ENCODE measurements at places on chromosomes 1 and 21.

GRCh38 chr1:64196074-64196870 lies 7.2 kb upstream of the UBE2U start:
- no peak for DNase-seq

DNA sequence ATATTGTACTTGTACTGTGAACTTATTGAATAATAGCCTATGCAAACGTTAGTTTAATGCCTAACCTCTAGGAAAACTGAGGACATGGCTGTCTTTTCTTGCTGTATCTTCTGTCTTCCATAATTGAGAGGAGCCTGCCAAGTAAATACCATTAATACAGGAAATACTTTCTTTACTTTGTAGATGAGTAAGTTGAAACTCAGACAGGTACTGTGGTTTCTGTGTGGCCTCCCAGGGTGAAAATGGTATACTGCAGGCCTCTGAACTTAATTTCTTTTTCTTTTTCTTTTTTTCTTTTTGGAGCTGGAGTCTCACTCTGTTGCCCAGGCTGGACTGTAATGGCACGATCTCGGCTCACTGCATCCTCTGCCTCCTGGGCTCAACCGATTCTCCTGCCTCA lies 208.8 kb upstream of the ADGRL4 start:
- DNase-seq = no peak

DNA sequence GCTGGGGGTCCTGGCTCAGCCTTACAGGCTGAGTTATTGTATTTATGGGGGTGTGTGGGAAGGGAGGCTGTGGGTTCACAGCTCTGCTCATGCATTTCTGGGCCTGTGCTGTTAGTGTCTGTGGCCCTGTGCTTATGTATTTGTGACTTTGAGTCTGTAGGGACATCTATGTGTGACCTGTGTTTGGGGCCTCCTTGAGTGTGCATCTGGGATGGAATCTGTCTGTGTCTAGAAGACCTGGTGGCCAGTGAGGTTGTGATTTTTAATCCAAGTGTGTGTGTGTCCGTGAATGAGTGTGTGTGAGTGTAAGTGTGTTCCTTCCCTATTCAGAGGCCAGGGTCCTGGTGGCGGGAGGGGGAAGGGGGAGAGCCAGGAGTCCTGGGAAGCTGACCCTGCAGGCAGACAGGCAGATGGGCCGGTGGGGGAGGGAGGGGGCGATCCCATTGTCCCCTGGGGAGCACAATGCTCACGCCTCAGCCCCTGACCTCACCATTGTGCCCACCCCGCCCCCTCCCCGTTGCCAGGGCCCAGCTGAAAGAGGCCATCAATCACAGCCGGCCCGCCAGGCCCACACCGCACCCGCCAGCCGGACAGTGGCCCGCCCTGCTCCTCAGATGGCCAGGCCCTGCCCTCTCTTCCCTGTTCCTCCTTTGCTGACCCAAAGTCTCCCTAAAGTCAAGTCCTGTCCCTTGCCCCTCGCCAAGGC lies 19.6 kb downstream of the SLC27A3 start:
- no peak for DNase-seq

DNA sequence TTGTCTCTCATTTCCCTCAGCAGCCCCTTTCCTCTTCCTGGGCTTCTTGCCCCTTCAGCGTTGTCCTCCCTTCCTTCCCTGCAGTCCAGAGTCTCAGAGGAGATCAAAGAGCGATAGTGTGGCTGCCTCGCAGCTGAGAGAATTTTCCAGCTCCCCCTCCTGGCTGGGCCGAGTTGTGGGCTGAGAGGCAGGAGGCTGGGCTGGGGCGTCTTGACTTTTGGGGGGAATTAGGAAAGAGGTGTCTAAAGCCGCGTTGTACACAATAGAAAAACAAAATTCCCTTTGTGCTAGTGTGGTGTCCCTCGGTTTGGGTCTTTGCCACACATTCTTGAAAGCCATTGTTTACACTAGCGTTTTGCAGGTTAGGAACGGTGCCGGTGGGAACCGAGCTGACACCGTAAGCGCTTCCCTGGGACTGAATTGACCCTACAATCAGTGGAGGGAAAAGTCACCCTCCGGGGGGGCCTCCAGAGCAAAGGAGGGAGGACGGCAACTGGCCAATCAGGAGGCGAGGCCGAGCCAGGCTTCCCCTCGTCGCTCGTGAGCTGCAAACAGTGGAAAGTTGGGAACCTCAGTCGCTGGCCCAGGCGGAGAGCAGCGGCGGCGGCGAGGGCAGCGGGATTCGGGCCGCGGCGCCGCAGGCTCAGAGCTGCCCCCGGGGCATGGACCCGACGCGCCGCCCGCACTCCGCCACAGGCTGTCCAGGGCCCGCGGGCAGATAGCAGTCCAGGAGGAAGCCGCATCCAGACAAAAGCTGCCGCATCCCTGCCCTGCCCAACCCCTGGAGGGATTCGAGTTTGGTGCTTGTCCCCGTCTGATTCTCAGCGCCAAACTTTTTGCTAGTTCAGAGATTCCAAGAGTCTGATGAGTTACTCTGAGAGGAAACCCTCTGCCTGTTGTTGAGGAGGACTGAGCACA lies at the start of gene HMCN1:
HMCN1 (plus strand) TSS at position 574 of the 918 bp plus-strand sequence. CDS start 389 bp downstream, outside the sequence.
- DNase-seq = no peak

GRCh38 chr1:218304281-218305039 lies 19.4 kb downstream of the RRP15 start:
- no peak for DNase-seq

GRCh38 chr1:12536023-12536639 lies 81.9 kb downstream of the DHRS3 start:
- no peak for DNase-seq

DNA sequence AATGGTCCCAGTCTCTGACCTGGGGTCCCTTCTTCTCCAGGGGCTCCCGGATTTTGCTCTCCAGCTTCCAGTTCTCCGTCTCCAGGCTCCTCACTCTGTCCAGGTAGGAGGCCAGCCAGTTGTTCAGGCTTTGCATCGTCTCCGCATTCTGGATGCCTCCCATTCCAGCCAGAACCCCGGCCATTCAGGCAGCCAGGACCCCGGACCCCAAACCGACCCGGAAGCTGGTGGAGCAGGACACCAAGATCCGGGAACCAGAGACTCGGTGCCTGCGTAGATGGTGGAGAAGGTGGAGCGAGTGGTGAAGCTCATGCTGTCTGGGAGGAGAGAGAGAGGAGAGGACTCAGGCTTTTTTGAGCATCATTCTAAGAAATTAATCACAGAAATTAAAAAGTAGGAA lies 572.4 kb upstream of the NCAM2 start:
- no peak for DNase-seq

DNA sequence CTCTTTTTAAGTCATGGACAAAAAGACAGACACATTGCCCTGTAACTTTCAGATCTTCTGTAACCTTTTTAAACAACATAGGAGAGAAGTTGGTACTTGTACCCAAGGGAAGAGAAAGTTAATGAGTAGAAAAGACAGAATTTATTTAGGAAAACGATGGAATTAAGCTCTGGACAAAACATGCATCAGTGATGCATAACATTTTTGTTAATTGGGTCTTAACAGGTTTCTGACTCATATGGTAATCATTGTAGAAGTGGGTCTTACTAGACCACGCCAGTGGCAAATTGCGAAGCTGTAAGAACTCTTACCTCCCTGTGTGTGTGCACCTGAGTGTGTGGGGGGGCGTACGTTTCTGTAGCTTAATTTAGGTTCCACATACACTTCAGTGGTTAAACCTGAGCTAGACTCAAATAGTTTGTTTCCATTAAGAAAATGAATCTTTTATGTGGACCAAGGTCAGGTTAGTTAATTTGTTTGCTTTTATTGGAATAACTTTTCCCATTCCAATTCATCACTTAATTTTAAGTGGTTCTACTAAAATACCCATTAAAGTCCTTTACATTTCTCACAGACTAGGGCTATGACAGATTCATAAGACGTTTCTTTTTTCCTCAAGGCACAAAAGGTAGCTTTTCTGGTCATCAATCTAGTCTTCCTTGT lies 48.1 kb downstream of the NFIA start:
- no peak for DNase-seq

DNA sequence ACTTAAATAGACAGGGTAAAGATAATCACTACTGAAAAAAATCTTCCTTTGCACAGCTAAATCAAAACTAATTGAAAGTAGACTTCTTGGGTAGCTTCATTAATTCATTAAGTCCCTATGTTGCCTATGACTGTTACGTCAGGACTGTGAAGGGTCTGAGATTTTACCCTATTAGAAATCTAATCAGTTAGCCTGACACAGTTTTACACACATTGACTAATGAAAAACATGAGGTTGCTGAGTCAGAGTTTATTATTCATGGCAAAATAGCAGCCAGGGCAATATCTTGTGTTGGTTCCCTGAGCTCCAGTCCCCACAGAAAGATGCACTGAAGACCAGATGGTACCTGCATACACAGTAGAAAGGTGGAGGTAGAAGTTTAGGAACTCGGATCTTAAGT lies 262.5 kb upstream of the ZP4 start:
- no peak for DNase-seq

DNA sequence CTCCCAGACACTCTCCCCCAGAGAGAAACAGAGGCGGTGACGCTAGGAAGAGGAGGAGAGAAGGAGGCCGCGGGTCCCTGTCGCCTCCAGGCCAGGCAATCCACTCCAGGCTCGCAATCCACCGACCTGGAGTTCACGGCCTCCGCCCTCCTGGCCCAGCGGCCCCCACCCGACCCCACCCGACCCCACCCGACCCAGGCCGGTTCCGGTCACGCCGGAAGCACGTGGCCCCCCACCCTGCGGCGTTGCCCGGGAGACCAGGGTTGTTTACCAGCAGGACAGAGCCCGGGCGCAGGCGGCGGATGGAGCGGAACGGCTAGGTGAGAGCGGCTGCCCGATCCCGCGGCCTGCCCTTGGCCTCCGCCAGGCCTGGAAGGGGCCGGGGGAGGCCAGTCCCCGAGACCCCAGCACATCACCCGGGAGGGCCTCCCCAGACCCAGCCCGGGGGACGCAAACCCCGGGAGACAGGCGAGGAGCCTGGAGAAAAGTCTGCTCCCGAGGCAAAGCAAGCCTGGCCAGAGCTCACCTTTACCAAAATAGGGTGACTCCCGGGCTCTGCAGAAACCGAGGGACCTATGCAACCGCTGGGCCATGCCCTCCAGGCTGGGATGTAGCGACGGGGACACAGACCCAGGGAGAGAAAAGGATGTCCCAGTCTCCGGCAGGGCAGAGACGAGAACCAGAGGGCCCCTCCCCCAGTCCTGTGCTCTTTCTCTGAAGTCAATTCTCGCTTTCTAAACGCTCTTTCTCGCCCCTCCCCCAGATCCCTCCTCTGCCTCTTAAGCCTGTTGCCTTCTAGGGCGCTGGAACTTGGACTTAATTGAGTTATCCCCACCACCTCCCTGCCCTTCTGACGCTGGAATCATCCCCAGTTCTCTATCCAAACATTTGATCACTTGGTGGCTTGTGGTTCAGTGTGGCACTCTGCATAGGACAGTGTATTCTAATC lies at the start of the genes PLA2G2C and UBXN10:
PLA2G2C (minus strand) TSS at position 685 of the 949 bp plus-strand sequence. CDS start 9,155 bp downstream, outside the sequence.
UBXN10 (plus strand) TSS at position 263 of the 949 bp plus-strand sequence. CDS start 4,466 bp downstream, outside the sequence.
- DNase-seq = peak; percentile 23

DNA sequence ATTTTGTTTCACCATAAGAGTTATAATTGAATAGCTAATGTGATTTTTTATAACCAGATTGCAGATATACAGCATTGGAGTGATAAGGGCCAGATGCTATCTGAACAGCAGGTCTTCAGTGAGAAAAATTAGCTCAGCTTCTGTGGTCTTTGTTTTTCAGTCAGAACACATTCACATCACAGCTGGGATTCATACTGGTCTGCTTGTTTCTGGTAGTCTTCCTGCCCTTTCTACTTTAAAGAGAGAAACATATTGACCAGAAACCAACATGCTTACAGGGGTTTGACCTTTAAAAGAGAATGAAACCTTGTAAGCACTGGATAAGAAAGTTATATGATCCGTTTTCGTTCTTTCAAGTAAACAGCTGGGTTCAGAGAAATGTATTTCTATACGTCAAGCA lies 213.7 kb upstream of the TMPRSS15 start:
- no peak for DNase-seq

GRCh38 chr1:235424092-235424491 lies 56.9 kb downstream of the TBCE start:
- DNase-seq = no peak

DNA sequence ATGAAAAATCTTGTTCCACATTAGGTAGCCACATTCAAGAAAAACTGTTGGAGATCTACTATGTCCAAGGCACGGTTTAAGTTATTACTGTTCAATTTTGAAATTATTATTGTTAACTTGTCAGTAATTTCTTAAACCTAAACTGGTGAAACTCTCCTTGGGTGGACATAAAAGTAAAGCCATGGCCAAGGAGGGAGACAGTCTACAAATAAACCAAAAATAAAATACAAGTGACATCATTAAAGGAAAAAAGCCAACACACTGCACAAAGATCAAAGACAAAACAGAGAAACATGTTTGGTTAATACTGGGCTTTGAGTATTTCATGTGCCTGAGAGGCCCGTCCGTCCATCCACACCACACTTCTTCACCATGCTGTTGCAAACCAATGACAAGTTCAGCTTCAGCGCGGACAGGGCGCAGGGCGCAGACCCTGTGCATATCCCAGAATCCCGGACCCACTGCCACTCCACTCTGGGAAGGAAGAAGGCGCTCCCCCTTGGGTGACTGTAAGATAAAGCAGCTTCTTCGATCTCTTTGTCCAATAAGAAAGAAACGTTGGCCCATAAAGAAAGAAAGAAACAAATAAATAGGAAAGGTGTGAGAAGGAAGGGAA lies 918 bp upstream of the RASAL2 start:
- DNase-seq = no peak

GRCh38 chr21:32062591-32063227 lies 189.9 kb downstream of the HUNK start:
- DNase-seq = no peak

DNA sequence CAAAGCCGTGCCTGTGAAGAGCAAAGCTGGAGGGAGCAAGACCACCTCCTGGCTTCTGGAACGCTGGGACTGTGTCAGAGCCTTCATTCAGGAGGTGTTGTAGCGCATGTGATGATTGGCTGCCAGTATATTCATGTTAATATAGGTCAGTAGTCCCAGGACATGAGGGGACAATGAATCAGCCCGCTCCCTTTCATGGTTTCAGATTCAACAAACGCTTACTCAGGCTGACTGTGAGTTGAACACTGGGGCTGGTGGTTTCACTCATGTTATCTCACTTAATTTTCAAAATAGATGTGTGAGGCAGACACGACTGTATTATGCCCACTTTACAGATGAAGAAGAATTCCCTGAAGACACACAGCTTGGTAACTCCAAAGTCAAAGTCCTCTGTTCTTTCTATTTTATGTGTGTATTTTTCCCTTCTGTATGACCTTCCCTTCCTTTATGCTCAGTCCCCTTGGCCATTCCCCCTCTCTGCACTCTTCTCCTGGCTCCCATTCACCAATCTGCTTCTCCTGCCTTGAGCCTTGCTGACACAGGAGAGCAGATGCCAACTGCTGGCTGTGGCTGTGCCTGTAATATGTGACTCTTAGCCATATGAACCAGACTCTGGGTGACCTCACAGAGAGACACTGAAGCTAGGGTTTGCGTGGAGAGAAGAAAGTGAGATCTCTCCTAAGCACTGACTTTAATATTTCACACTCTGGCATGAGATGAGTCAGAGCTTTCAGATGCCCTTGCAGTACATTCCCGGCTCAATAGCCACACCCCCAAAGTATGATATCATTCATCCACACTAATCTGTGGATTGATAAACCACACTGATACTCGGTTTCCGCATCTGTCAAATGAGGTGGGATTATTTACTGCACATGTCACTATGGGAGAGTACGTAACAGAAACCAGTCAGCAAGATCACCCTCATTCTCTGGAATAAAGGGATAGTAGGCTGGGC lies 31.4 kb upstream of the KIRREL1 start:
- no peak for DNase-seq

- DNase-seq = no peak
Measured at GRCh38 chr1:94111879-94112278, 9.1 kb downstream of the ABCA4 start.

GRCh38 chr1:243244432-243244841 lies 10.6 kb downstream of the CEP170 start:
- no peak for DNase-seq

GRCh38 chr1:212699625-212700222 lies at the start of gene BATF3:
Gene BATF3, minus strand, starts transcription at chr1:212699840. Its CDS starts 78 bp downstream, at chr1:212699762.
- peak; percentile 48 for DNase-seq

- no peak for DNase-seq
Measured at GRCh38 chr1:10674700-10675609, 121.5 kb downstream of the CASZ1 start.

Measured in stimulated activated CD4-positive, alpha-beta T cell treated with anti-CD3 and anti-CD28 coated beads, TNF-alpha, amount 100 ng/mL, for 4 hours (primary cell).